Stimulated activated CD4-positive, alpha-beta T cell treated with anti-CD3 and anti-CD28 coated beads, TNF-alpha, amount 100 ng/mL, for 1 hour (primary cell): ENCODE measurements at places on chromosomes 1 and 21.

GRCh38 chr1:41330588-41331545 lies 30.4 kb upstream of the FOXO6 start:
- DNase-seq: no peak

DNA sequence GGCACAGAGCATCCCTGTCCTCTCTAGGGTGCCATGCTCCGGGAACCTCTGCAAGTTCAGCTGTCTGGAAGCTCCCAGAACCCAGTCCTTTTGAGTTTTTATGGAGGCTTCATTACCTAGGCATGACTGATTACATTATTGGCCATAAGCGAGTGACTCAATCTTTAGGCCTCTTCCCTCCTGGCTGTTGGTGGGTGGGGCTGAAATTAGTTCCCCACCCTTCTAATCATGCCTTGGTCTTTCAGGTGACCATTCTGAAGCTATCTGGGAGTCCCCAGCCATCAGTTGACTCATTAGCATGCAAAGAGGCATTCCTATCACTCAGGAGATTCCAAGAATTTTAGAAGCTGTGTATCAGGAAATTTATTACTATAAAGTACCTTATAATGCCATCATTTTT lies 46.6 kb downstream of the WLS start:
- no peak for DNase-seq

DNA sequence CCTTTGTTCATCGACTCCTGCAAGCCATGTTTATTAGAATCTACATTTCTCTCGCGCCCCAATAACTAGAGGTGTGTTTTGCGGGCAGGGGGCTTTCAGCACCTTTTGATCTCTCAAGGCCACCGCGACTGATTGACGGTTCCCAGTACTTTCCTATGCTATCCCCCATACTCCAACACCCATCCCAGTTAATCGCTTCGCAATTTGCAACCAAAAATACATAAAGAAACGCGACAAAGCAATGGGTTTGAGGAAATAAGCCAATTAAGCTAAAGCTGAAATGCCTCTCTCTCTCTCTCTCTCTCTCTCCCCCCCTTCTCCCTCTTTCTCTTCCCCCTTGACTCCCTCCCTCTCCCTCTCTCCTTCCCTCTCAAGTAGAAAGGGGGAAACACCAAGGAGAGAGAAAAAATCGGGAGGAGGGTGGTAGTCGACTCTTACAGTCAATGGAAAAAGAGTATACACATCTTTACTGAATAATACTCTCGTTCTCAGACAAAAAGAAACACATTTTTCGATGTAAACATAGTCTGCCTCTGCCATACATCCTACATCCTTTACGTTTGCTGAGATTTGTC lies 128.0 kb upstream of the DPYD start:
- DNase-seq: no peak

DNA sequence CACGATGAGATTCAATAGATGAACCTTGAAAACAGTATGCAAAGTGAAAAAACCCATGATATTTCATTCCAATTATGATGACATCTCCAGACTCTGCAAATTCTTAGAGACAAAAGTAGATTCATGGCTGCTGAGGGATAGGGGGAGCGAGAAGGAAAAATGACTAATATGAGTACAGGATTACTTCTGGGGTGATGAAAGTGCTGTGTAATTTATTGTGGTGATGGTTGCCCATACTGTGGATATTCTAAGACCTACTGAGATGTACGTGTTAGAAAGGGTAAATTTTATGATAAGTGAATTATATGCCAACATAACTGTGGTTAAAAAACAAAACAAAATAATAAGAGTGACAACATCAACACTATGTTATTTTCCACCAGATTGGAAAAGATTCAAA lies 18.9 kb upstream of the RGS7 start:
- no peak for DNase-seq

GRCh38 chr1:90778486-90778885 lies 61.4 kb upstream of the BARHL2 start:
- no peak for DNase-seq

DNA sequence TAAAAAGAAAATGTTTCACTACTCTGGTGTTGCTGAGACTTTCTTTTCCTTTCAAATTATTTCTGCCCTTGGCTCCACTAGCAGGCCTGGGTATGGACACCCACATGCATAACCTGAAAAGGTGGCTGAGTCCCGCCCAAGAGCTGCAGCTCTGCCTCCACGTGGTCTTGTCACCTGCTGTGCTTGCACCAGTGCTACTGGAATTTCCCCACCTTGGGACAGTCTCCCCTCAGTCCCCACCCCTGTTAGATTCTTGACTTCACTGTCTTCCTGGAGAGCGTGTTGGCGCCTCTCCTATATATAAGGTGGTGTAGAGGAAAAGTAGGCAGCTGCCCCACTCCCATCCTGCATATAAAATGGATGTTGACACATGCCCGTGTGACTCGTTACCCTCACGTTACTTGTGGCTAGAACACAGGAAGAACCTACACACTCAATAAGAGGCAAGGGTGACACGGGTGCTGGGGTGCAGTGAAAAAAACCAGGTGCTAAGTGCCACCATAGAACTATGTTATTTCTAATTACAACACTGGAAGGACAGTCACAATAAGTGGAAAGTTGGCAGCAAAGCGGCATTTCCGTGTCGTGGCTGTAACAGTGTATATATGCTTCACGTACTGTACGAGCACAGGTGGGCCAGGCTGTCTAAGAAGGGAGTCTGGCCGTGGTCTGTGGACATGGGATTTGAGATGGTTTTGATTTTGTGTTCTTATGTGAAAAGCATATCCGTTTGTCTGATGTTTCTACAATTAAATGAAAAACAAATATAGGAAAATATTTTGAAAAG lies 61.0 kb downstream of the POFUT2 start:
- no peak for DNase-seq

- DNase-seq: no peak
Measured at GRCh38 chr1:51284487-51284954, 45.8 kb downstream of the TTC39A start.
